ENCODE measurements at places on chromosomes 12 and 14. TPM values are rescaled to one million over a fixed set of nuclear protein-coding genes. Genes with fewer than 3 reads are reported as not detected.

DNA sequence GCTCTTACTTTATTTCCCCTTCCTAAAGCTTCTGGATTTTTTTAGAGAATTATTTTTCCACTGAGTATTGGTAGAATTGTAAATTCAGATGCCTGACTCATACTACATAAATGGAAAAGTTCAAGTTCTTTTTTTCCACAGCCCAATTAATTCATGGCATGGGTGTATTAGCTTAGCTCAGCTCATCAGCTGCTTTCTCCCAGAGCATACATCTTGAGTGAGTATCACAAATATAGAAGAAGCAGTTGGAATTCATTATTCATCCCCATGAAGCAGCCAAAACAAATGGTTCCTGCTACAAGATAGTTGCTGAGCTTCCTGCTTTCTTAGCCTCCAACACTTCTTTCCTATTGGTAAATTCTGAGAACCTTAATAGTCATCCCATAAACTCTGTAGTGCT is 105.1 kb downstream of the C12orf50 start:
- DNase-seq = no peak

DNA sequence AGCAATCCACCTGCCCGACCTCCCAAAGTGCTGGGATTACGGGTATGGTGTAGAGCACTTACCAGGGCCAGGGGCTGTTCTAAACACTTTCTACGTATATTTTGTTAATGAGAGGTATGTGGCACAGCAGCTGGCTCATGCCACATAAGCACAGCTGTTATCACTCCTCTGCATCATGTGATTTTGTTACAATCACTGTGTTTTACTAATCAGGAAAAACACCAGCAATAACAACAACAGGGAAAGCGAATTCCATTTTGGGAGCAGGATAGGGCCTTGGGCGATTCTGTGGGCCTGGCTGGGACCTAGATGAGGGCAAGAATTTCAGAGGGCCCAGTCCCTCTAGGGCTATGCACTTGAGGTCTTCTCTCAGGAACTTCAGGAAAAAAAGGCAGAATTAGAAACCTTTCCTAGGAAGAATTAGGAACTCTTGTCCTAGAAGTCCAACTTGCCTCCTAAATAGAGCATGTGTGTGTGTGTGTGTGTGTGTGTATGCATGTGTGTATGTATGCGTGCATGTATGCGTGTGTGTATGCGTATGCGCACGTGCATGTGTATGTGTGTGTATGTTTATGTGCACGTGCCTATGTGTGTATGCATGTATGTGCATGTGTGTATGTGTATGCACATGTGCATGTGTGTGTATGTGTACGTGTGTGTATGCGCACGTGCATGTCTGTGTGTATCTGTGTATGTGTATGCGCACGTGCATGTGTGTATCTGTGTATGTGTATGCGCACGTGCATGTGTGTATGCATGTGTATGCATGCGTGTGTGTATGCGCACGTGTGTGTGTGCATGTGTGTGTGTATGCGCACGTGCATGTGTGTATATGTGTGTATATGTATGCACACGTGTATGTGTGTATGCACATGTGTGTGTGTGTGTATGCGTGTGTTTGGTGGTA is 41.8 kb upstream of the CORO1C start:
- no peak for DNase-seq

DNA sequence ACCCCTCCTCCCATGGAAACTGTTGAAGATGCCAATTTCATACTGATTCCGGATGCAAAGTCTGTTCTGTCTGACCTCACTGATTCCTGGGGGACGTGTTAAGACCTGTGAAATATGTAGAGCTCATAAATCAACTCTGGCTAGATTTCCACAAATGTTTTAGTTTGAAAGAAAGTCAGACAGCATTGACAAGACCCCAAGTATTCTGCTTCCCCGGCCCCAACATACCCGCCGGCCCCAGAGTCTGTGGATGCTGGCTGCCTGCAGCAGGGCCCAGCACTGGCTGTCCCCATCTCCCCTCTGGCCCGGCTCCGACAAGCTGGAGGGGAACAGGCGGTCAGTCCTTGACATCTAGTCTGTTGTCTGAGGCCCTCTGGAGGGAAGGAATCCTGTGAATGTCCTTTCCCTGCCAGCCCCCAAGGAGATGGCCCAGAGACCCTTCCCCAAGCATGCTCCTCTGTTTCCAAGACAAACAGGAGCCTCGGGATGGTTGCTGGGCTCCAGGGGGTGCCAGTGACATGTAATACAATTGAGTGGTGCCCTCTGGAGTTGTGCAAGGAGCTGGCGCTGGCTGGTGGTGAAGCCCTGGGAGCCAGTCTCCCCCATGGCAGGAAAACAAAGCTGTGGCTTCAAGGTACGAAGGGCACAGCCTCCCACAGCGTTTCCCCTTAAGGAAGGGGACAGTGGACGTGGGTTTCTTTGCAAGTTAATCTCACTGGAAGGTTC is 22.3 kb downstream of the FBLN5 start:
- DNase-seq = no peak

- DNase-seq = no peak
These were observed 982.0 kb downstream of the VRK1 start for GRCh38 chr14:97779140-97779539.

DNA sequence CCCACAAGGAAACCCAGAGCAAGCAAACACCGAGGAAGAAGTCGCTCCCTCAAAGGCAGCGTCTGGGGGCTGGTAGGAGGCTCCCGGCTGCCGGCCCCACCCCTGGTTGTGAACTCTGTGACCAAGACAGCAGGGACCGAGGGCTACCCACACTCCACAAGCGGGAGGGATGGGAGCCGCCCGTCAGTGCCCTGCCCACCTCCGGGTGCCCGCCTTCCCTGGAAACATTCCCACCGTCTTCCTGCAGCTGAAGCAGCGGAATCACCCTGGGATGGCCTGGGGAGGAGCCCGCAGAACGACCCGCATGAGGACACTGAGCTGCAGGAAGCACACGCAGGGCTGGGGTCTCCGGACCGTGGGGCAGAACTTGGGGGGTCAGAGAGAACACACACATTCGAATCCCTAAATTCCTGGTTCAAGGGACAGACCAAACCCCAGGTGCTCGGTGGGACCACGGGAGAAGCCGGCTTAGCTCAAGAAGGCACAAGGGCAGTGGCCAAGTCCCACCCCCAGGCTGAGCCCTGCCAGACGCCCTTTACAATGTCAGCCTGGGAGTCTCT is 33.5 kb upstream of the C14orf180 start:
- DNase-seq = no peak

- DNase-seq = no peak
These were observed 3.6 kb downstream of the VDR start for GRCh38 chr12:47901063-47901717.

The SERPINA9 gene
- total RNA-seq = not detected

The CACNA1C gene
- 5.2 TPM for total RNA-seq

All from tibial nerve (tissue), 4 donors.